AG10803 (cell line): ENCODE measurements at places on chromosomes 12 and 14.

DNA sequence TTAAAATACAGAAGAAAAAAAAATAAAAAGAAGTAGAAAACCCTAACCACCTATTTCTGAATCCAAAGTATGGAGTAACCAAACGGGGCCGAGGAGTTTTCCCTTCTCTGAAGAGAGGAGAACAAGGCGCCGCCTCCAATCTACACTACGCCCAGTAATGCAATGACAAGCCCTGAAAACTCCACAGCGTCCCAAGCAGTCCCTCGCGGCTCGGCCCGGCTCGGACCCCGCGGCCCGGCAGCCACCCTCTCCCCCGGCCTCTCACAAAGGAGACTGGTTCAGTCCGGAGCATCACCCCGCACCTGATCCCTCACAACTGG, 371 bp downstream of the CHD8 start:
- DNase-seq = peak; percentile 26

- DNase-seq = no peak
These were observed 133.1 kb upstream of the MDM1 start for GRCh38 chr12:68465227-68465626.

DNA sequence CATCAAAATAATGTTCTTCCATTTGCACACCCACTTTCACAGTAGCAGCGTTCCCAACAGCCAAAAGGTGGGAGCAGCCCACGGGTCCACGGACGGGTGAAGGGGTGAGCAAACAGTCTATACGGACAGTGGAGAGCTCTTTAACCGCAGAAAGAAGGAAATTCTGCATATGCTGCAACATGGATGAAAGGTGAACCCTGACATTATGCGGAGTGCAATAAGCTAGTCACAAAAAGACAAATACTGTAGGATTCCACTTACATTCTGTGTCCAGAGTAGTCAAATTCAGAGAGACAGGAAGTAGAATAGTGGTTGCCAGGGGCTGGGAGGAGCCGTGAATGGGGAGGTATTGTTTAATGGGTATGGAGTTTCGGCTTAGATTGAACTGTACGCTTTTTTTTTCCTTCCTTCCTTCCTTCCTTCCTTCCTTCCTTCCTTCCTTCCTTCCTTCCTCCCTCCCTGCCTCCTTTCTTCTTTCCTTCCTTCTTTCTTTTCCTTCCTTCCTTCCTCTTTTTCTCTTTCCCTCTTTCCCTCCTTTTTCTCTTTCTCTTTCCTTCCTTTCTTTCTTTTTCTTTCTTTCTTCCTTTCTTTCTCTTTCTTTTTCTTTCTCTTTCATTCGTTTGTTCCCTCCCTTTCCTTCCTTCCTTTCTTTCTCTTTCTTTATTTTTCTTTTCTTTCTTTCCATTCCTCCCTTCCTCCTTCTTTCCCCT, 15.8 kb upstream of the ANKRD9 start:
- peak; percentile 58 for DNase-seq

GRCh38 chr14:68676511-68676943, 116.3 kb downstream of the ZFP36L1 start:
- DNase-seq = no peak

- no peak for DNase-seq
These were observed 153.9 kb downstream of the LRRK2 start for GRCh38 chr12:40378691-40379090.

GRCh38 chr12:4323396-4323795, 2.4 kb downstream of the TIGAR start:
- DNase-seq = no peak

GRCh38 chr14:30290001-30290400, 269.0 kb upstream of the G2E3 start:
- peak; percentile 4 for DNase-seq

- no peak for DNase-seq
These were observed 130.9 kb downstream of the PAPOLA start for GRCh38 chr14:96633096-96633495.

DNA sequence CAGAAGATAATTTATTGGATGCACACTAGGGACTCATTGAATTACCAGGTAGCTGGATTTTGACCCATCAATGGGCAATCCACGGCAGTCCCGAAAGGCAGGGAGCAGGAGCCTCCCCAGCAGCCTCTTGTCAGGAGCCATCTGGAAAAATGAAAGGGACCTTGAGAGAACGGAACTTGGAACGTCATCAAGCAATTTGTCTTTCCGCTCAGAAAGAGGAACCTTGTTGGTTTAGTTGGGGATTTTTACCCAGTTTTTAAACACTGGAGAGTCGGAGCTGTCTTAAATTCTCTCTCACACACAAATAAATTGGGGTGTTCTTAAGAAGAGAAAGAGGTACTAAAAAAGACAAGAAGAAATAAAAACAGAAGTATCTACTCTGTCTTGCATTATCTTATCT, 1351.7 kb upstream of the TMEM132C start:
- DNase-seq = no peak

DNA sequence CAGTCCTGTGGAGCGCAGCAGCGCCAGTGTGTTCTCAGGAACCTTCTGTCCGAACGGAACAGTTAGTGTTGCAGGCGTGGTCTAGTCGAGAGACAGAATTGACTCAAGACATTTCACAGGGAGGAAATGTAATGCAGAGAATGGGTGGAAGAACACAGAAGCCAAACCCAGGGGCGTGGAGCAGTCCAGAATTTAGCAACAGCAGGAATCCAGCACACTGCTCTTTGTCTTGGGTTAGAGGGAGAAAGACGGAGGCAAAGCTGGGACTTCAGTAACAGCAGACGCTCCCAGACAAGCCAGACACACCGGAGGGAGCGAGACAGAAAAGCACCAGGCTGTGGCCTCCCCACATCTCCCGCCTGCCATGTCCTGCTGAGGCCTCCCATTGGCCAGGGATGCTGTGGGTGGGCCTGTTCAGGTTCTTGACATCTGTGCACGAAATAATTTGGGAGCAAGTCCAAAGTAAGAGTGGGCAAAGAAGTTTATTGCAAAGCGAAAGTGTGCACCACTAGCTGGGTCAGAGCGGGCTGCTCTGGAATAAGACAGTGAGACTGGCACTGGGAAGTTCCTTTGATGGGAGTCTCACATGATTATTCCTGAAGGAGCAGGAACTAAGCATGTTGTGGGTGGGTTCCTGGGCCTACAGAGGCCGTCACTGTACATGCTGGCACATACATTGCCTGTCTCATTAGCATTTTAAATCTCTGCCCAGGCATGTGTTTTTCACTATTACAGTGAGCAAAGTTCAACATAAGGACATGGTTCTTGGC, 339.3 kb upstream of the SFSWAP start:
- no peak for DNase-seq

GRCh38 chr14:36755756-36756155, 94.1 kb downstream of the PAX9 start:
- no peak for DNase-seq

DNA sequence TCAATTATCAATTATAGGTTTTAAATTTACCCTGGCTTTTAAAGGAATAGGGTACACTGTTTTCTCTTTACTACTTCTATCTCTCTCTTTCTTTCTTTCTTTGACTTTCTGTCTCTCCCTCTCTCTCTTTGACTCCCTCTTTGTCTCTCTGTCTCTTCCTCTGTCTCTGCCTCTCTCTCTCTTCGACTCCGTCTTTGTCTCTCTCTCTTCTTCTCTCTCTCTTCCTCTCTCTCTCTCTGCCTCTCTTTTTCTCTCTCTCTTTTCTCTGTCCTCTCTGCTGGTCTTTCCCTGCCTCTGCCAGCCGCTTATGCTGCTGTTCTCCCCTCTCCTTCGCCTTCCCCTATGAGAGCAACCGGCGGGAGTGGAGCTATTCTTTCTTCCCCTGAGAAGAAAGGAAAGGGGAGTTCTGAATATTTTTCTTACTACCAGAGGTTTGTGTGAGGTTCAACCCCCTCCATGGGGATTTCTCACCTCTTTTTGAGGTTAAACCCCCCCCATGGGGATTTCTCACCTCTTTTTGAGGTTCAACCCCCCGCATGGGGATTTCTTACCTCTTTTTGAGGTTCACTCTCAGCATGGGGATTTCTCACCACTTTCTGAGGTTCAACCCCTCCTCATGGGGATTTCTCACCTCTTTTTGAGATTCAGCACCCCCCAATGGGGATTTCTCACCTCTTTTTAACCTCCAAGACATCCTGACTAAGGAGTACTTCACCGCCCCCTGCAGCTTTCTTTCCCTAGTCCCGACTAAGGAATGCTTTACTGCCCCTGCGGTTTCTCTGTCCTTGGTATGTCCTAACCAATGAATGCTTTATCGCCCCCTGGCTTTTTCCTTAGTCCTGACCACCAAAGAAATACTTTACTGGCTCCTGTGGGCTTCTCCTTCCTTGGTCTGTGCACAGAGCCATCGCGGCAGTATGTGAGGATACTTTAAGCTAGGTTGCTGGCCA, 27.4 kb upstream of the DDHD1 start:
- peak; percentile 17 for DNase-seq

- peak; percentile 68 for DNase-seq
These were observed 25.3 kb upstream of the SPTLC2 start for GRCh38 chr14:77641534-77642341.

- DNase-seq = no peak
These were observed 620 bp downstream of the PGAM5 start for GRCh38 chr12:132711080-132711843.

DNA sequence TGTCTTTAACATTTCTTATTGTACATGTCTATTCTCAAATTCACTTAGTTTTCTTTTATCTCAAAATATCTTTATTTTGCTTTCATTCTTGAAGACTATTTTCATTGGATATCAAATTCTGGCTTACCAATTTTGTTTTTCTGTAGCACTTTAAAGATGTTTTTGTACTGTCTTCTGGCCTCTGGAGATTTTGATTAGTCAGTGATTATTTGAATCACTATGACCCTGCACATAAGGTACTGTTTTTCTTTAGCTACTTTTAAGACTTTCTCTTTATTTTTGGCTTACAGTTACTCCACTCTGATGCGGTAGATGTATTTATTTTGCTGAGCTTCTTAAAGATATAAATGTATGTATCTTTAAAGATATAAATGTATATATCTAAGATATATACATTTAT, 49.6 kb downstream of the MYRFL start:
- no peak for DNase-seq

DNA sequence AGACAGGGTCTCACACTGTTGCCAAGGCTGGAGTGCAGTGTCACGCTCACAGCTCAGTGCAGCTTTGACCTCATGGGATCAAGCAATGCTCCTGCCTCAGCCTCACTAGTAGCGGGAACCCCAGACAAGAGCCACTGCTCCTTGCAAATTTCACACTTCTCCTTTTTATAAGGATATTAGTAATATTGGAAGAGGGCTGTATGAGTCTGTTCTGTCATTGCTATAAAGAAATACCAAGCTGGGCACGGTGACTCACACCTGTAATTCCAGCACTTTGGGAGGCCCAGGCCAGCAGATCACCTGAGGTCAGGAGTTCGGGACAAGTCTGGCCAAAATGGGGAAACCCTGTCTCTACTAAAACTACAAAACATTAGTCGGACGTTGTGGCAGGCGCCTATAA, 12.9 kb upstream of the ORAI1 start:
- DNase-seq = no peak

- DNase-seq = no peak
These were observed 22.9 kb downstream of the HSP90AA1 start for GRCh38 chr14:102063808-102064429.

DNA sequence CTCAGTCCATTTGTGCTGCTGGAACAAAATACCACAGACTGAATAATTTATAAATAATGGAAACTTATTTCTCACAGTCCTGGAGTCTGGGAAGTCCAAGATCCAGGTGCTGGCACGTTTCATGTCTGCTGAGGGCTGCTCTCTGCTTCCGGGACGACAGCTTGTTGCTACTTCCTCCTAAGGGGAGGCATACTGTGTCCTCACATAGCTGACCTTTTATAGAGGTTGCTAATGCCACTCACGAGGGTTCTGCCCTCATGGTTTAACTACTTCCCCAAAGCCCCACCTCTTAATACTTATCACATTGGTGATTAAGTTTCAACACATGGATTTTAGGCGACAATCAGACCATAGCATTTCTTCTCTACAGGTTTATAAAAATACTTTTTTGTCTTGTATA, 411.1 kb downstream of the NRXN3 start:
- DNase-seq = no peak

DNA sequence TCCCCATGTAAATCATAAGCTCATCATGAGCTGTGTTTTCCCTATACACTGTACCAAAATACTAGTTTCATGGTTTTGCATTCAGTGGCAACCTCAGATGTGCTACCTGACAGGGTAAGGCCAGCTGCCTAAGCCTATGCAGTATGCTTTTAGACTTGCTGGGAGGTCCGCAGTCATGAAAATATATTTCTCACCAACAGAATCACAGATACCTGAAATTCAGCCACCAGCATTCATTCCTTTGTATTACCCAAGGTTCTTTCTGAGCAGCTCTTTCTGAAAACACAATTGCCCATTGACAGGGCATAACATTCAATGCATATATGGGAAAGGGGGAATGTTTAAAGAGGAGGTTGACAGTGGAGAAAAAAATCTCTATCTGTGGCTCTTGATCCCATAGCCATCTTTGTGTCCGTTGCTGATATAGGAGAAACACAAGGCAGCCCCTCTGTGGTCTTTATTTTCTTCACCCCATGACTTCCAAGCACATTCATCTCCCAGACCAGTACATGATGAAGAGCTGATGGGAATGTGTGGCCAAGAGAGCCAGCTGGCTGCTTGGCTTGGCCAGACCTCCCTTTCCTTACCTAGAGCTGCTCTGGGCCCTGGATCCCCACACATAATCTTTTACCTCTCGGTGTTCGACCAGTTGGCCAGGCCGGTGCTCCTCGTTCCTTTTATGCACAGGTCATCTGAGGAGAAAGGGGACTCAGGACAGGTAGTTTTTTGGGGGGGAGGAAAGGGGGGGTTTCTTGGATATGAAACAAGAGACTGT, 162.9 kb downstream of the KCNA5 start:
- no peak for DNase-seq

- DNase-seq = no peak
These were observed 85.4 kb downstream of the ZFP36L1 start for GRCh38 chr14:68707482-68707881.

DNA sequence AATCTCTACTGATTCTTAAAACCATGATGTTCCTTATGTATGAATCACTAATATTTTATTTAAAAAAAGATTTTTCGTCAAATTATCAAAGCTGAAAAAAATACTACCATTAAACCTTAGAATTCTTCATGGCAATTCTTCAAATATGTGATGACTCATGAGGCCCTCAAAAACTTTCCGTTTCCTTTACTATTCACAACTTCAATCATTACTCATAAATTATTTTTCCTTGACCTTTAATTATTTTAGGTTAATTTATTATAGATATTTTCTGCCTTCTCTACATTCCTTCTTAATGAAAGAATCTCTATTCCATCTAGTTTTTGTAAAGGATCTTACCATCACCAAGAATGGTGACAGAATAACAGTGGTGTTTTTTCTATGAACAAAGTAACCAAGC, 162.1 kb upstream of the SOX5 start:
- DNase-seq = no peak

GRCh38 chr12:114672817-114673168, 11.2 kb downstream of the TBX3 start:
- DNase-seq = no peak

GRCh38 chr14:99554184-99554583, 49.8 kb downstream of the CCDC85C start:
- DNase-seq = no peak

GRCh38 chr14:69617796-69618195, 6.4 kb downstream of the SUSD6 start:
- no peak for DNase-seq

DNA sequence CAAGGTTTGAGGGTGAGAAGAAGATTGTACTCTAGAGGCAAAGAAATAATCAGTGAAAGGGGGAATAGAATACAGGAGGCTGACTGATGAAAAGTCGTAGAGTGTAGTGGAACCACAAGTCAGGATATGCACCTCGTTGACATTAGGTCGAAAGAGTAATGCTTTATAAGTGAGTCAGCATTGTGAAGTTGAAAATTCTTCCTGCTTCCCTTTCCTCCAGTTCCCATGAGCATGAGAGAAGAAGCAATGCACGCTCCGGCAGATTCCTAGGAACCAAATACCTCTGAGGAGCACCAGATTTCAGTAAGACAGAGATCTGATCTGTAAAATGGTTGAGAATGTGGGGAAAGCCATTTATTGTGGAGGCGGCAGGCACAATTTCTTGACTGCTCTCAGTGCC, 16.5 kb downstream of the CCER1 start:
- DNase-seq = peak; percentile 39
